ENCODE measurements at places on chromosomes 13 and 19.
A peak's percentile ranks its signal among the peaks of the same experiment; 100 is the strongest.

DNA sequence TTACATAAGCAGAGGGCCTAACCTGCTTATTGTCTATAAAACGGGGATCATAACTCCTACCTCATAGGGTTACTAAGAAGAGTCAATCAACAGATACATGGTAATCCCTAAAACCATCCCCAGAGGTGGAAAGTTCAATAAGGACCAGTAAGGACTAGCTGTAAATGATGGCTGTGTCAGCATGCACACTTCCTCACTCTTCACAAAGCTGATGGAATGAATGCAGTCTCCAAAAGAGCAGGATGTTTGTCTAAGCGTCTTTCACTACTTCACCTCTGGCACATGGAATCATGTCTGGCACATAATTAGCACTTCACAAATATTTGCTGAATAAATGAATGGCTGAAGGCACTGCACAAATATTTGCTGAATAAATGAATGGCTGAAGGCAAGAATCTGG is 134.2 kb downstream of the MIPEP start:
- no peak for DNase-seq

- DNase-seq = no peak
Measured at GRCh38 chr19:15269806-15270205, 37.6 kb upstream of the EPHX3 start.

GRCh38 chr13:43830497-43830881 is 43.7 kb upstream of the ENOX1 start:
- DNase-seq = no peak

DNA sequence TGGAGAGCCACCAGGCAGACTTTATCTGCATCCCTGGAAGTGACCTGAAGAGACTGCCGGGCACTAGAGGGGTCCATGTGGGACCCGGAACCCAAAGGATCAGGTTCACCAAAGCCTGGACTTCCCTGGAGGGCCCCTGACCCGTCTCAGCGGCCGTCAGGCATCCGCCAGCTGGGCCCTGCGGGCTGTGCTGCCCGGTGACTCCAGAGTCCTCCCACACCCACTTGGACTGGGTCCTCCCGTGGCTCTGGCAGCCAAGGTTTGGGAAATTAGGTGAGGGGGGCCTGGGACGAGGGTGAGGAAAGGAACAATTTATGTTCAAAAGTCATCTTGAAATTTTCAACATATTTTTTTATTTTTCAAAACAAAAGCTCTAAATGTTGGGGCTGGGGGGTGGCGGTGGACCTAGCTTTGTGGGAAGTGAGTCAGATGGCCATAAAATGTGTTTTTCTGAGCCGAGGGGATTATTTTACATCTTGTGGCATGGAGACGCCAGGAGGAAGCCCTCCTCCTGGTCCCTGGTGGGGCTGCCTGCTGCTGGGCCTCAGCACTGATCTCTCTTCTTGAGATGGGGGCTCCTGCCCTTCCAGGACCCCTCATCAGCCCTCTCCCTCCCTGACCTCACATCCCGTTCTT is 20.2 kb downstream of the CEBPA start:
- DNase-seq = no peak

GRCh38 chr19:41607668-41608067 is 19.2 kb downstream of the CEACAM4 start:
- DNase-seq = no peak

DNA sequence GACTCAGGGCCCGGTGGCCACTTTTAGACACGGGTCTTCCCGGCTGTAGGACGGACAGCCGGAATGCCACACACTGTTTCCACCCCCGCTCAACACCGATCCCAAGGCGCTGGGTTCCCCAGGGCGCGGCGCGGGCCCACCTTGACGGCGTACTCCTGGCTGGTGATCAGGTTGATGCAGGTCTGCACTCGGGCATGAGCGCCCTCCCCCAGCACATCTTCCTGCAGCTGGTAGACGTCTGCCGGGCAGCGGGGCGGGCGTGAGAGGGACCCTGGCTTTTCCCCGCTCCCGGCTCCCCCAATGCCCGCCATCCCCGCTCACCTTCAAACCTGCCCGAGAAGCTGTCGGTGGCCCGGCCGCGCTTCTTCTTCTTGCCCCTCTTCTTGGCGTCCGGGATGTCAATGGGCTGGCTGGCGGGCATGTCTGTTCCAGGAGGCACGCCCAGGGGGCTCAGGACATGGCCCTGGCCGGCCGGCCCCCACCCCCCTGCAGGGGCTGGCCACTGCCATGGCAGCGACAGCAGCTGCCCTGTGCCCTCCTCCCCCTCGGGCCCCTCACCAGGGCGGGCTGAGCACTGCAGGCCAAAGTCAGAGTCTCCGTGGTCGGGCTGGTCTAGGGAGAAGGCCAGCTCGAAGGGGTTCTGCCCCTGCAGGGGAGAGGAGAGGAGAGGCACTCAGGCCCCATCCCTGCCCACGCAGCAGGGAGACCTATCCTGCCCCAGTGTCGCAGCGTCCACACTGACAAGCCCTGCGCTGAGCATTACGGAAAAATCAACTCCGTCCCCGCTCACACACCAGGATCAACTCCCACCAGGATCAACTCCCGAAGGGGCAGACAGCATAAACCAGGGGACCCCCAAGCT is 4.8 kb downstream of the MKNK2 start:
- no peak for DNase-seq

GRCh38 chr19:7552781-7553180 is 17.3 kb downstream of the PNPLA6 start:
- no peak for DNase-seq

- DNase-seq = peak; percentile 93
Measured at GRCh38 chr19:50427997-50428425, 4.7 kb upstream of the MYBPC2 start.
